ENCODE measurements at places on chromosomes 4 and X.
A peak's percentile ranks its signal among the peaks of the same experiment; 100 is the strongest.

- peak; percentile 3 for DNase-seq
Measured at GRCh38 chrX:73850124-73851013, 287.4 kb downstream of the CHIC1 start.

GRCh38 chr4:76443376-76443775 lies 8.3 kb downstream of the SHROOM3 start:
- DNase-seq, result no peak

DNA sequence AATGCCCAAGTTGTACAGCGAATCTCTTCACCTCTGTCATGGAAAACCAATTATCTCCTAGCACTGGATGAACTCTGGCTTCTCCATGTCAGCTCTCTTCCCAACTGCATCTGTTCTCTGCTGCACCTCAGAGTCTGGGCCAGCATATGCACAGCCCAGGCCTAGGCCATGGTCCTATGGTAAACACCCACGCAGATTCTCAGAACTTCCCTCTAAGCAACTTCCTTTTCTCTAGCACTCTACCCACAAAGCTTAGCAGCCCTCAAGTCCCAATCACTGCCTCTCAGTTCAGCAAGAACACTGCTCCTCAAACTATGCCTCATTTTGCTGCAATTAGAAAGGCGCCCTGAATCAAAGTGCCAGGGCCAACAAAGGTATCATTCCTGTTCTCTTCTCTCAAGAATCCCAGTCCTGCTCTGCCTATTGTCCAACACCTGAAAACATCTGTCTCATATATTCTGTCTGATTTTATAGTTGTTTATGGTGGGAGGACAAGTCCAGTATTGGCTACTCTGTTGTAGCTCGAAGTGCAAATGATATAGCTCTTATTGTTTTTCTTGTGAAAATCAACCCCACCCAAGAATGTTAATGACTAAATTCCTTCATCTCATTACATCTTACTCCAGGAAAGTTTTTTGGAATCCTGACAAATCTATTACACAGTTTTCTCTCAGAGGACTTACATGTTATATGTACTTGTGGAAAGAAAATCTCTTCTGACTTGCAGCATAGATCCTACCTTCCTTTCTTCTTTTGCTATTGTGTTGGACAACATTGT lies 85.4 kb downstream of the DCHS2 start:
- no peak for DNase-seq

- no peak for DNase-seq
Measured at GRCh38 chrX:13933352-13933751, 96.3 kb downstream of the GEMIN8 start.

DNA sequence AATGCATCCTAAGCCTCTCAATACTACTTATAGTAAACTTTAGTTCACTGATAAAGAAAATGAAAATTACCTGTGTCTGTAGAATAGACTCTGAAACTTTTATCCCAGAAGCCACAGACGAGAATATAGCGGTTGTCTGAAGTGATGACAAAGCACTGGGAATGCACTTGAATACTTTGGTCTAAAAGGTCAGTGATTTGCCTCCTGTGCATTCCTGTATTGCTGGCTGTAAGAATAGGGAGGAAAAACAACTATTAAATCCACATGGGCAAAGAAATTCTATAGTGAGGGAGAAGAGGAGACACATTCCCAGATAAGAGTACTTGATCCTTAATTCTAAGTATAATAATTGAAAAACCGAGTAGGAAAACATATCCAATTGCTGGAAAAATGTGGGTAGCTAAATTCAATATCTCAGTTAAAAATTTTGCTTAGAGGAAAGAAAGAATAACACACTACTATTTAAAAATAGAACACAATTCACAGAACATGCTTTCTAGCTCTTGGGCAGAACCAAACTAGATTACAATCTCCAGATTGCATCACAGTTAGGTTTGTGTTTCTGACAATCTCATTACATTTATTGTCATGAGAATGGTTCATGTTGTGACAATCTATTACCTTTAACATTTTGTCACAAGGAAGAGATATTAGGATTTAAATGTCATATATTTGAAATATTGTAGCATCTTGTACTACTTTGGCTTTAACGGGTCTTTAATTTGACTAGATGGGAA lies 232.1 kb downstream of the DCLK2 start:
- DNase-seq, result peak; percentile 60

GRCh38 chr4:149830823-149831222 lies 15.2 kb upstream of the IQCM start:
- no peak for DNase-seq

GRCh38 chrX:117895418-117895817 lies 221.2 kb downstream of the KLHL13 start:
- no peak for DNase-seq

- no peak for DNase-seq
Measured at GRCh38 chr4:169998981-169999380, 27.2 kb downstream of the MFAP3L start.

GRCh38 chrX:130846746-130847145 lies 56.3 kb downstream of the ENOX2 start:
- DNase-seq, result no peak

DNA sequence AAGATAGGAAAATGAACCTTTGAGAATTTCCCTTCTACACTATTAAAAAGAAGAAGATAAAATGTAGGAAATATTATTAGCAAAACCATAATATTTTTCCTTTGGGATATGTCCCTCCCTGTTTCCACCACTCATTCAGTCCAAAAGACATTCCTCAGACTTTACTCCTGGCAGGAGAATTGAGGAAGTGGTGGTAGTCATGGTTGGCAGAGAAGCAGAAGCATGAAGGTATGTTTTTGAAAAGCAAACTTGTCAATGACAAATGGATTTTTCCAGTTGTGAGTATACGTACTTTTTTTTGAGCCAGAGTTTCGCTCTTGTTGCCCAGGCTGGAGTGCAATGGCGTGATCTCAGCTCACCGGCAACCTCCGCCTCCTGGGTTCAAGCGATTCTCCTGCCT lies 13.7 kb downstream of the STAG2 start:
- DNase-seq, result peak; percentile 68

- DNase-seq, result no peak
Measured at GRCh38 chrX:152154050-152154449, 15.7 kb upstream of the MAGEA10 start.

DNA sequence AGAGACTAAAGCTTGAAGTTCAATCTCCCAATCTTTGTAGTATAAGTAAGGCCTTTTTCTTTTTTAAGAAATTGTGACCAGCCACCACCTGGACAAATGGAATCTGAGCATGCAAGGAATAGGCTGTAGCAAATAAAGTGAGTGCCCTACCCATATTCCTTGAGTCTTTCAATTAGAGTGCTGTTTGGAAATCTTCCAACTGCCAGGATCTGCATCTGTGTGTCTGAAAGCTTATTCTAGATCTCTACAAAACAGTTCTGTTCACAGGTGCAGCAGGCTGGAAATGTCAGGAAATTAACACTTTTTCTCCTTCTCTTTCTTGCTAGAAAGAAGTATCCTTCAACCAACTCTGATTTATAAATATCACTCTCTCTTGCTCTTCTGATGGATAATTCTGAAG lies 76.7 kb upstream of the NDST3 start:
- no peak for DNase-seq

- DNase-seq, result no peak
Measured at GRCh38 chrX:54945224-54945623, 24.6 kb downstream of the TRO start.

GRCh38 chr4:153207027-153207426 lies 2.8 kb downstream of the TRIM2 start:
- DNase-seq, result no peak

DNA sequence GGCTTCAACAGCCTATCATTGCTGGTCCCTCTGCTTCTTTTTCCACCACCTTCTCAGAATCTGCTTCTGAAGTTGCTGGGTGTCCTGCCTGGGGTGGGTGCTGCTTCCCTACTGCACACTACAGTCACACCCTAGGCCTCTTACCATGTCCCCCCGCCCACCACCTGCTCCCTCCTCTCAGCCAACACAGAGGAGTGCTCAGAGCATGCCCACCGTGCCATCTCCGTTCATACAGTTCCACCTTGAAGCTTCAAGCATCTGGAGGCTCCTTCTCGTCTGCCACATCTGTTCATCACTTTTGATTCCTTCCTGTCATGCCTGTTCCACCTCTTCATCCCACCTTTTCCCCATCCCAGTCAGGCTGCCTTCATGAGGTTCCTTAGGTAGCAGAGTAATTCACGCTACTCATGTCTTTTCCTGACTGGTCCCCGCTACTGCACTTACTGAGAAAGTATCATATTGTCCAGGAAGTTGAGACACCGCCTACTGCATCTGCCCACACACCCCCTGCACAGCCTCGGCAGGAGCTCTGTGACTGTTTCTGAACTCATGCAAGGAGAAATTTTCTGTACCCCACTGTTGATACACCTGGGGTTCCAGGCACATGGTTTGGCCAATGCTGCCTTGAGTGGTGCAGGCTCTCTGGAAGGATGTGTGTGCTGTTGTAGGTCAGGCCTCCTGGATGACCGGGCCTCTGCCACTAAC lies 39.5 kb downstream of the HADH start:
- DNase-seq, result no peak

- DNase-seq, result no peak
Measured at GRCh38 chr4:125522992-125523391, 208.2 kb downstream of the FAT4 start.

DNA sequence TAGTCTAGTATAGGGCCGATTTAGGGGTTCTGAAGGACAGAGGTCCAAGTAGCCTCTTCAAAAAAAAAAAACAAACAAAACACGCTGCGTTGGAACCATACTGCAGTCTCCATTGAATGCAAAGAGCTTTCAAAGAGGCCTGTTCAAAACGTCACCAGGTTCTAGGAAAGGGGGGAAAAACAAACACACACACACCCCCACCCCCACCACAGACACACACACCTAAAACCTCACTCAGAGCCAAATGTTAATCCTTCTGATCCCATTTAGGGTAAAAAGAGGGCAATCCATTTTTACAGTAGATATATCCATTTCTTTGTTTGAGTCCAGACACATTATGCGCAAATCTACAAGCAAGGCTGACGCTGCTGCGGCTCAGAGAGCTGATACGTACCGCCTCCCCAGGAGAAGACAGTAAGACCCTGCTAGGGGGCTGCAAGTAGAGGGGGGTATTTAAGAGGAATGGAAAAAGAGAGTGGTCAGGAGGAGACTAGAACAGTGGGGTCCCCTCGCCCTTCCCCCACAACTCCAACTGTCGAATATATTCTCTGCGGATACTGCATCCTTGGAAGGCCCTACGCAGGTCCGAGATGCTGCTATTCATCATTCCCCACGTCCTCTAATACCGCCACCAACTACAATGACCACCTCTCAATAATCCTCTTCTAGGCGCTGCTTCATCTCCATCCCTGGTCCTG lies 1.3 kb downstream of the NKRF start:
- no peak for DNase-seq

DNA sequence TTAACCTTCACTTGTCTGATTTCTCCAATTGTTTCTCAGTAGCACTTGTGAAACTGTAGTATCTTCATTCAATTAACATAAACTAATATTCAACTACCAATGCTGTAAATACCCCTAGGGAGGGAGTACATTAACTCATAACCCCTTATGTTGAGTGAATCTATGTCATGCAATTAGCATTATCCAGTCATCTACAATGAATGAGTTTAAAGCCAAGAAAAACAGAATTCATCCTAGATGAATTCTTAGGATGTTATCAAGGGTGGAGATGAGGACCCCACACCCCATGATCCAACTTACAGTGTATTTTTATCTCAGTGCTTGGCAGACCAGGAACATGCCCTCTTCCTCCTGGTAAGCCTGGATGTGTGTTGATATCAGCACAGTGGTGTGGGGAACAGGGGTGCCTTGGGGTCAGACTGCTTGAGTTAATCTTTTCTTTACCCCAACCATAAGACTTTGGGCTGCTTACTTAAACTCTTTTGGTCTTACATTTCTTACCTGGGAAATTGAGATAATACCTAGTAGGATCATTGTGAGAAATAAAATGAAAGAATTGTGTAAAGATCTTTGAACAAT lies 62.1 kb upstream of the SCOC start:
- DNase-seq, result no peak

- peak; percentile 61 for DNase-seq
Measured at GRCh38 chrX:47815901-47816845, 20.5 kb upstream of the ZNF81 start.

DNA sequence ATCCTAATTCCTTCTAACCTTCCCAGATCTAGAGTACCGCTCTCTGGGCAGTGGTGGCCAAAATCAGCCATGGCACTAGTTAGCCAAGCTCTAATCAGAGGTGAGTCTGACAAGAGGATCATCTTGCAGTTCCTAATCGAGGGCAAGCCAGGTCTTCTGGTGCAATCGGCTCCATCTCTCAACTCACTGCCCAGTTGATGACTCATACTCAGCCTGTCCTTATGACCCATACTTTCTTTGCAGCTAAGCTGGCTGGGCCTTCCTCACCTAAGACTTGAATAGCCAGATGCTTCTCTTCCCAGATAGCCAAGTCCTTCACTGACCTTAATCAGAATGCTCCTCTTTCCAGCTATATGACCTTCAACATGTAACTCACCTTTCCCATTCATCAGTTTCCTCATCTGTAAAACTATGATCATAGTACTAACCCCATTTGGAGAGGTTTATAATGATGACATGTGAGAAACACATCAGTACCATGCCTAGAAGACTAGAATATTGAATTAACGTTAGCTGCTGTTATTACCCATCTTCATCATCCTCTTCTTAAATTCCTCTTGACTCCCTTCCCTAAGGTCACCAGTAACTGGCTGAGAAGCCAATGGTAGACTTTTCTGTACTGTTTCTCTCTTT lies 57.1 kb downstream of the RELL1 start:
- DNase-seq, result peak; percentile 67

- DNase-seq, result no peak
Measured at GRCh38 chr4:105894660-105895582, at the start of gene NPNT. TSS of gene NPNT (plus strand) at chr4:105895471. CDS start at chr4:105895653, 182 bp downstream.

GRCh38 chr4:37885496-37885895 lies 5.4 kb upstream of the TBC1D1 start:
- no peak for DNase-seq

DNA sequence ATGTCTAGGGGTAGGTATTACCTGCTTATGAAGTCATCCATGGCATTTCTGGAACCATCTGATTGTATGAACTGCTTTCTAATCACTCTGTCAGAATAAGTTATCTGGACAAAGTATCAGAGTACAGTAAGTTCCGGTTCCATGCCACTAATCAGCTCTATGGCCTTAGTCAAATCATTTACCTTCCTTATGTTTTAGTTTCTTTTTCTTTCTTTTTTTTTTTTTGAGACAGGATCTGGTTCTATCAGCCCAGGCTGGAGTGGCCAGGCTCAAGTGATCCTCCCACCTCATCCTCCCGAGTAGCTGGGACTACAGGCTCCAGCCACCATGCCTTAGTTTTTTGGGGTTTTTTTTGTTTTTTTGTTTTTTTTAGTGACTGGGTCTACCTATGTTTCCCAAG lies 11.5 kb downstream of the XIAP start:
- no peak for DNase-seq

- no peak for DNase-seq
Measured at GRCh38 chr4:139501117-139501516, 47.2 kb downstream of the RAB33B start.

Data from NCI-H226 (cell line).